Inflammatory macrophage treated with lipopolysaccharide for 1 hour (primary cell): ENCODE measurements at places on chromosomes 6 and 20.

- peak; percentile 87 for DNase-seq
Observed at GRCh38 chr20:22339091-22339881, 245.1 kb downstream of the FOXA2 start.

- DNase-seq: peak; percentile 54
Observed at GRCh38 chr6:41536795-41537758, 9.1 kb upstream of the FOXP4 start.

GRCh38 chr20:25439328-25439727 is 31.9 kb downstream of the GINS1 start:
- DNase-seq: peak; percentile 38

DNA sequence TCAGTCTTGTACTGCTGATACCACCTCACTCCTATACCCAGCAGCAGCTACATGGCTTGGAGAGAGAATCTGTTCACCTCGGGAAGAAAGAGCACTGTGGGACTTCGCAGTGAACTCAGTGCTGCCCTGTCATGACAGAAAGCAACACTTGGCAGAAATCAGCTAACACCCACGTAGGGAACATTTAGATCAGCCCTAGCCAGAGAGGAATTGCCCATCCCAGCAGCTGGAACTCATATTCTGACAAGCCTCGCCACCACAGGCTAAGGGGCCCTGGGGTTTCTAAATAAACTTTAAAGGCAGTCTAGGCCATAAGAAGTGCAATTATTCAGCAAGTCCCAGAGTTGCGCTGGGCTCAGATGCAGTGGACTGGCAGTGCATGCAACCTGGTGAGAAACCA is 1266.8 kb downstream of the GRIK2 start:
- DNase-seq: no peak

DNA sequence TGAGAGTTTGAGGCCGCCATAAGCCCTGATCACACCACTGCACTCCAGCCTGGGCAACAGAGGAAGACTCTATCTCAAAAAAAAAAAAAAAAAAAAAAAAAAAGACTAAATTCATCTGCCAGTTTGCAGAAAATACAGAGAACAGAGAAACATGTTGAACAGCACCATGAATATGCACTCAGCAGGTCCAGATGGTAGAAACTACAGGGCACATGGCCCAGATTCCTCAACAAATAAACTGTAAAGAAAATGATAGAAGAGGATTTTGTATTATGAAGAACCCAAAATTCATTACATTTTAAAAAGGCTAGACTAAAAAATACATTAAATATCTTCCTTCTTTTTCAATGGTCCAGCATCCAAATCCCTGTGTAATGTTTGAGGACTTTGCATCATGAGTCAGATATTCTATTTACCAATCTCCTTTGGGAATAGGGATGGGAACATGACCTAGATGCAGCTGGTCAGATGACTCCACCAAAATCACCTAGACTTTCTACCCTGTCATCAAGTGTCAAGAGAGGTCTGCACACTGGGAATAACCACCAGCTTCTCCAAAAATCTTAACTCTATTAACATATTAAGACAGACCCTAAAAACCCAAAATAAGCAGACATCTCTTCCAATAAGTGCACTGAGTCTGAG is 189.1 kb upstream of the TCF21 start:
- no peak for DNase-seq

DNA sequence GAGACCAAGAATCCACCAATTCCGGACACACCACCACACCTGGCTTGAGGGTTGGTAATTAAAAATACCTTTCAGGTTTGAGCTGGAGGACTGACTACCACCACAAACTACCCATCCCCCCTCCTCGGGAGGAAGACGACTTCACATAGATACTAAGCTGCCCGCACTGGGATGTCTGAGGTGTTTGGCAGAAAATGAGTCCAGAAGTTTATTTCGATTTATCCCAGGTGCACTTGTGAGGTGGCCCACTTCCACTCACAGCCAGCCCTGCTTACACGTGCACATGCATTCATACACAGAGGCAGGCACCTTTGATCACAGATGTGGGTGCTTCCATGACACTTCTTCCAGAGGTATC is 187.1 kb downstream of the ID4 start:
- DNase-seq: no peak

DNA sequence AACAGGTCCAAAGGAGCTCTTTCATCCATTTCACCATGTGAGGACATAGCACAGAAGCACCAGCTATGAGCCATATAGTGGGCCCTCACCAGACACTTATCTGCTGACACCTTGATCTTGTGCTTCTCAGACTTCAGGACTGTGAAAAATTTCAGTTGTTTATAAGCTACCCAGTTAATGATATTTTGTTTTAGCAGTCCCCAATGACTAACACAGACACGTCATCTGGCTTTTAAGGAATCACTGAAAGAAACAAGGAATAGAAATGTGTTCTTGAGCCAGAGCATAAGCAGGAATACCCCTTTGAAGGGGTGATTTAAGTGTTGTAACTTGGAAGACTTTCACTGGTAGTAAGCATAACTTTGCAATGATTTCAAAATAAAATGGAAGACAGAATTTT is 214.7 kb upstream of the PTCHD4 start:
- DNase-seq: no peak

GRCh38 chr6:73372516-73372915 is 2.8 kb upstream of the OOEP start:
- DNase-seq: no peak

DNA sequence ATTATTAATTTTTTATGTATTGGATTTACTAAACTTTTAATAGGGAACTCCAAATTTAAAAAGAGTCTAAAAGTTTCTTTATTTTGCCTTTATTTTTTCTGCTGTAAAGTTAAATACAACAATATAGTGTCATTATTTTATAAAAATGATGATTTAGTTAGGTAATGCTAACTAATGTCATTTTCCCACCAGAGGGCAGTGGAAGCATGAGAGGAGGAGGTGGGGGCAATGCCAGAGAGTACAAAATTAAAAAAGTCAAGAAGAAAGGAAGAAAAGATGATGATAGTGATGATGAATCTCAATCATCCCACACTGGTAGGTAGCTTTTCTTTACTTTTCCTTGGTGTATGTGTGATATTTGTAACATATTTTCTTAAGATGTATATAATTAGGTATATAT is 20.2 kb upstream of the FHL5 start:
- no peak for DNase-seq

- no peak for DNase-seq
Observed at GRCh38 chr20:51310216-51310615, 232.3 kb downstream of the NFATC2 start.

- DNase-seq: peak; percentile 83
Observed at GRCh38 chr20:35463455-35464300, 8.3 kb downstream of the CEP250 start.

- DNase-seq: no peak
Observed at GRCh38 chr6:150689900-150690590, 90.4 kb downstream of the PLEKHG1 start.

DNA sequence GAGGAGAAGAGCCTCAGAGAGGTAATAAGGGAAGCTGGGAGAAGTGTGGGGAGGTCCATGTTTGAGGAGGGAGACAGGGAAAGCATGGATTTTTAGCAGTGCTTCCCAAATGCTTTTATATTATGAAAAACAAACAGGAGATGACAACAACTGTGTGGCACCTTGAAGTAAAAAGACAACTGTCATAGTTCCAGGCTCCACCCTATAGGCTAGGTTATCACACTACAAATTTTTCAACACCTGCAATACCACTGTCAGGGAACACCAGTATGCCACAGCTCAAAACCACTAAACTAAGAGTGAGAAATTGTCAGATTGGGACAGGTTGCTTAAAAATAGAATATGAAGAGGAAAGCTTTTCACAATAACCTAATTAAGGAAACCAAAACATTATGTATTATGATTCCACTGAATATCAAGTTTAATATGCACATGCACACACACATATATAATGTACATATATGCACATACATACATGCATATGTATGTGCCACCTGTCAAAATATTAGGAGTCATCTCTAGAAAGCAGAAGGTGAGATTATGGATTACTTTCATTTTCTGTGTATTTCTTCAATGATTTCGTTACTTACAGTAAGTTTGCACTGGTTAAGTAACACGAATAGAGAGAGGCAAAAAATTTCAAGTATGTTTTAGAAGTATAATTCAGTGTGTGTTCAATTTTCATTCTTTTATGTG is 261.2 kb downstream of the PTPRK start:
- DNase-seq: no peak

- no peak for DNase-seq
Observed at GRCh38 chr6:45699663-45700062, 316.0 kb downstream of the CLIC5 start.

GRCh38 chr20:31739550-31739977 is 474 bp downstream of the TPX2 start:
- DNase-seq: peak; percentile 6

- DNase-seq: peak; percentile 86
Observed at GRCh38 chr6:37630281-37630799, 67.3 kb downstream of the MDGA1 start.

GRCh38 chr6:31575335-31575901 is at the start of gene TNF:
Gene TNF (plus strand): TSS chr6:31575565. CDS start chr6:31575742, 177 bp downstream.
- DNase-seq: peak; percentile 97

DNA sequence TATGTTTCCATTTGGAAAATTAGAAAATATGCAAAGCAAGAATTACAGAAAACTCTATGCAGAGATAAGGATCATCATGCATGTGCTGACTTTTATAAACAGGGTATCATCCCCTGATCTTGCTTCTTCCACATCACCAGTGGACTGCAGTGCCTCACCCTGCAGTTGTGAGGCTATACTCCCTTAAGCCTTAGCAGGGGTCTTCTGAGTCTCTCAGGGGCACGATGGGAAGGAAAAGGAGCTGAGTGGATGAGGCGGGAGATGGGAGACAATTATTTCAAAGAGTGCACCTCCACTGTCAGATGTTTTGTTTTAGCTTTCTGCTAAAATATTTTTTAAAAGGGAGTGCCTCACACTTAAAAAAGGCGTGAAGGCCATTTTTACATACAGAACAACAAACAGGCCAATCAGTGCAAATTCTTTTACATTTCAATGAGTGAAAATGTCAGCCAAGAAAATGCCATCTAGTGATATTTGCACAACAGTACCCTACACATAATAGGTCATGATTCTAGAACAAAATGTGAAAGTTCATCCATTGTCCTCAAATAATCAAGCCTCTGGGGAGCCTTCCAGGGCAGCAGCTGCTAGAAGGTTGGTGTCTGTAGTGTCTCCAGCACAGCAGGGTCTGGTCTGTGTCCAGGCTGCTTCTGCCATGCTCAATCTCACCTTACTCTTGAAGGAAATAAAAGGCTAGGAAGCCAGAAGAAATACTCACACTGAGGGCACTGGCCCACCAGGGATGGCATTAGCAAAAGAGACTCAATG is 13.2 kb upstream of the SERPINB9 start:
- no peak for DNase-seq

- no peak for DNase-seq
Observed at GRCh38 chr6:39430871-39431523, 108.5 kb upstream of the KCNK16 start.

GRCh38 chr20:34049897-34050695 is 56.4 kb downstream of the RALY start:
- DNase-seq: no peak

DNA sequence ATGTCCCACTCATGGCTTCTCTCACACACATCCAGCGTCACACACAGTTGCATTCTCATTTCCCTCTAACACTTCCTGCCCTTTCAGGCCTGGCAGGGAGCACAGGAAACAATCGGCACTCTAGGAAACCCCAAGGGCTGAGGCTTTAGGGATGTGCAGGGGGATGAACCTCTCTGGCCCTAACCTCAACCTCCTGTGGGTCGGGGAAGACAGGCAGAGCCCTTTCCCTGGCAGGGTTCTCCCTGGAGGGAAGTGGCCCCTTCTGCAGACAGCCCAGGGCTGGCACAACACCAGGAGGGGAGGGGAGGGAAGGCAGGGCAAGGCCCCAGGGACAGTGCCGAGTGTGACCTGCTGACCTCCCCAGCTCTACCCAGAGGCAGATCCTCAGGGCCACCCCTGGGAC is 2.7 kb downstream of the TEAD3 start:
- peak; percentile 76 for DNase-seq

DNA sequence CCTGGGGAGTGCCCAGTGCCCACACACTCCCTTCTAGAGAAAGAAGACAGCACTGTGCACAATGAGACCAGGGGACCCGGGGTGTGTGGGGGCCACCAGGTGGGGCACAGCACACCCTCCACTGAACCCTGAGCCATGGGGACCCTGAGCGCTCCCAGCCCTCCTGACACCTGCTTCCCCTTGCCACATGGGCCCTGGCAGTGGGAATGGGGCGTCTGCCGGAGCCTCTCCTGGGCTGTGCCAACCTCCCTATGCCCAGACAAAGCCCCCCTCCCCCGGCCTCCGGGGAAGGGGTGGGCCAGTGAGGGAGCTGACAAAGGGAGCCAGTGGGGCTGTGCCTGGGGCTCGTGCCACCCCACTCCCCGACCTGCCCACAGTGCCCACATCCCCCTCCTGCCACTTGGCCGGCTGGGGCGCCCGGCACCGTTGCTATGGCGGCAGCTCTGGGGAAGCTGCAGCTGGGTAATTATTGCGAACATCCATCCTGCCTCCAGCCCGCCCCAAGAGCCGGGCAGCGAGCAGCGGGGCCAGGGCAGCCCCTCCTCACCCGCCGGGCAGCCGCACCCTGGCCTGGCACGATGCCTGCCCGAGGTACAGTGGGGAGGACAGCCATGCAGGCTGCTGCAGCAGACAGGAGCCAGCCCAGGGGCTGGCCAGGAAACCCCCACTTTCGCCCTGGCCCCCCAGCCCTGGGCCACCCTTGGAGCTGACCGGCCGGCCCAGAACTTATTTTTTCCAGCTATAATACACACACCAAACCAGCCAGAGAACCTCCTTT is 41.9 kb upstream of the NOL4L start:
- DNase-seq: no peak

DNA sequence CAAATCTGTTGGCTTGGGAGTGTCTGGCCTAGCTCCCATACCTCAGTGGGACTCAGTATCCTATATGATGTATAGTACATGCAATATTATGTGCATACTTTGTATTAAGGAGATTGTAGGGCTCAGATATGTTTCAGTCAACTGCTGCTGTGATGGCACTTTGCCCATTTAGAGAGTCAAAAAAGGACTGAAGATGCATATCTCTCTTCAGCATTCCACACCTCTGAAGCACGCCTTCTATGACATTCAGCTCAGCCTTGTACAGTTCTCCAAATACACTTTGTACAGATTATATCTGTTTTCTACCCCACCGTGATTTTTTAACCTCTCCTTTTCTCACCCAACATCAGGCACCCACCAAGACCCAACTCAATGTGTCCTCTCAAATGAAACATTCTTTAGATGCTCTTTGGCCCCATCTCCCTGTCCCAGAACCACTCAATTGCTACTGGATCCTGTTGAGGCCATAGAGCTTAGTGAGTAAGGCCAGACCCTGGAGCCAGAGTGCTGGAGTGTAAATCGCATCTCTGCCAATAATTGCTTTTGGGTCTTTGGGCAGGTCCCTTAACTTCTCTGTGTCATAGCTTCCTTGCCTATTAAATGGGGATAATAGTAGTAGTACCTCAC is 15.6 kb downstream of the ENPP1 start:
- DNase-seq: no peak

- DNase-seq: no peak
Observed at GRCh38 chr6:2915150-2915549, 12.0 kb upstream of the SERPINB9 start.

GRCh38 chr20:63290677-63291472 is 2.1 kb upstream of the COL20A1 start:
- peak; percentile 34 for DNase-seq

- no peak for DNase-seq
Observed at GRCh38 chr6:9927275-9927674, 487.6 kb downstream of the TFAP2A start.

GRCh38 chr6:2998998-2999617 is 586 bp upstream of the NQO2 start:
- peak; percentile 68 for DNase-seq
